ENCODE measurements at places on chromosomes 16 and 17. TPM values are rescaled to one million over a fixed set of nuclear protein-coding genes. Genes with fewer than 3 reads are reported as not detected.

DNA sequence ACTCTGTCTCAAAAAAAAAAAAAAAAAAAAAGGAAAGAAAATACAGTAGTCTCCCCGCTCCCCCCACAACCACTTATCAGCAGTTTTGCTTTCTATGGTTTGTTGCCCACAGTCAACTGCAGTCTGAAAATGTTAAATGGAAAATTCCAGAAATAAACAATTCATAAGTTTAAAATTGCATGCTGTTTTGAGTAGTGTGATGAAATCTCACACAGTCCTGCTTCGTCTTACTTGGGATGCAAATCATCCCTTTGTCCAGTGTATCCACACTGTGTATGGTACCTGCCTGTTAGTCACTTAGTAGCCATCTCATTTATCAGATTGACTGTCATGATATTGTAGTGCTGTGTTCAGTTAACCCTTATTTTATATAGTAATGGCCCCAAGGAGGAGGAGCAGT lies 41.5 kb downstream of the NF1 start:
- no peak for DNase-seq

The GP1BA gene
- not detected for total RNA-seq

The GPRC5B gene
- 1.7 TPM for total RNA-seq

DNA sequence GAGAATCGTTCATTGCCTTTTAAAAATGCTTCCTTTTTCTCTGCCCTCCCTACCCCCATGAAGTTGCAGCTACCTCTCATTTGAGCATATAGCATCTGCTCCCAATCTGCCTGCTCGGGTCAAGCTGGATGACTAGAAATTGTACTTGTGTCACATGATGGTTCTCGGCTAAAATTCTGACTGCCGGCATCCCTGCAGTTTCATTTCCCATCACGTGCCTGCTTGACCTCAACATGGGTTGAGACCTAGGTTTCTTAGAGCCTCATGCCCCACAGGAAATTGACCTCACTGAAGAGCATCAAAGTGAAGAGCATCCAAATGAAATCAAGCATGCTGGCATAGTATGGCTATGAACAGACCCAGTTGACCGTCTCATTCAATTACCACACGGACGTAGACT lies 581.6 kb upstream of the PSMD7 start:
- no peak for DNase-seq

- no peak for DNase-seq
These were observed 155.6 kb downstream of the SNX11 start for GRCh38 chr17:48262982-48263730.

- no peak for DNase-seq
These were observed 372.7 kb upstream of the PSMD7 start for GRCh38 chr16:73923951-73924350.

- DNase-seq = no peak
These were observed at the start of gene NLRC3 for GRCh38 chr16:3577302-3577752. TSS of gene NLRC3 (minus strand) at chr16:3577403. CDS start at chr16:3565036, 12,367 bp downstream.

DNA sequence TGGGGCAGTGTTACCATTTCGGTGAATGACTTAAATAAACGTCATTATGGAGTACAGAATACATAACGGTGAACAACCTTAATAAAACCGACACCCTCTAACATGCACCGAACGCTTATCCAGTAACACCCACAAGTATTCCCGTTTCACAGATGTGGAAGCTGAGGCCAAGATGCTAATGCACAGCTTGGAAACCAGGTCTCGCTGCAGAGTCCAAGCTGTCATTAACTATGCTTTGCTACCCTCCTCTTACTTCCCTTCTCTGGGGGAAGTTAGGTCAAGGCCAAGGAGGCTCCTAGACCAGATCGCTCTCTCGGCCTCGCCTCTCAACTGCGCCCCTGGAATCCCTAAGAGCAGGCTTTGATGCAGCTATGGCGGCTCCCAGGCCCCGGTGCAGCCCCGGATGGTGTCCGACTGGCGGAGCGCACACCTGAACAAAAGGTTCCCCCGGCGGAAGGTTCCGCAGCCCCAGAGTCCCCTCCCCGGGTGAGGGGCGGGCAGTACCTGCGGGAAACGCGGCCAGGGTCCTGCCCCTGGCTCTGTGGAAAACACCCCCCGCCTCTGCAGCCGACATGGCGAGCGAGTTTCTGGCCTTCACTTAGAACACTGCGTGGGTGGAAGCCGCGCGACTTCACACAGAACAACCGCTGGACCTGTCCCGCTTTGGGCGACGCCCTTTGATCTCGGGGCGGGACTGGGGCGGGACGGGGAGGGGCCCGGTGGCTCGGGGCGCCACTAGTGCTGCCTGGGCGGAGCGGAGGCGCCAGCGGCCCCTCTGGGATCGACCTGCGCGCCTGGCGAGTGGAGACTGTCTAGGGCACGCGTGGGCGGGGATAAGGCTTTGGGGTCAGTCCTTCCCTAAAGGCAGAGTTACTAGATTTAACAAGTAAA lies at the start of gene CPPED1:
Gene CPPED1 (minus strand): TSS at position 685 of the 891 bp plus-strand sequence. CDS start 111 bp downstream, at position 574.
- DNase-seq = peak; percentile 91

The CACNB1 gene
- total RNA-seq = 0.05 TPM

DNA sequence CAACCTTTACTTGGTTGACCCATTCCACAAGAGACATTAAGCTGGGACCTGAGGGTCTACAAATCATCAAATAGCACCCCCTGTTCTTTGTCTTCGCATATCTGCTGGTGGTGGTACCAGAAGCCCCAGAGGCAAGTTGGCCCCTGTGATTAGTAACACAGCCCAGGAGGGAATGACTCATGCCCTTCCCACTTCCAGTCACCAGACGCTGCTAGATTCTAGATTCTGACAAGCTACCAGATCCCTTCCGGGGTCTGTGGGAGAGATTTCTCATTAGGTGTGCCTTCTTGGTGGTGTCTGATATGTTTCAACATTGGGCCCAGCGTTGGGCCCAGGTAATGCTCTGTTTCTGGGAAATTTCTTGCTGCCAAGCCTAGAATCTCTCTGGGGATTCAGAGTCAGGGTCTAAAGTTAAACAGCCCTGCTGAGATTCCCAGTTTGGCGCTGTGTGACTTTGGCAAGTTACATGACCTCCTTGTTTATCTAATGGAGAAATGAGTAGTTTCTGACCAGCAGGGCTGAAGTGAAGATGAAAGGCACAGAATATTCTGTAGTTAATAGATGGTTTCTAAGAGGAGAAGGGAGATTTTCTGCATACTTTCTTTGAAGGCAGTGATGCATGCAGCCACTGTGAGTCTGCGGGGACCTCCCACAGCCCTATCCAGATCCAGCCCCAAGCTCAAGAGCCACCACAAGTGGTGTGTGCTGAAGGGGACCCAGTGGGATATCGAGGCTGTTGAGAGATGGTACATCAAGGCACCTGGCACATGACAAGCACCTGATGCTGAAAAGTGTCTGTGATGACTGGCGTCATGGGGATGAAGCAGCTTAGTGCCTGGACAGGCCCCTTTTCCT lies 3.9 kb downstream of the TRPV2 start:
- DNase-seq = no peak
